ENCODE measurements at places on chromosomes 11 and 22.
A peak's percentile ranks its signal among the peaks of the same experiment; 100 is the strongest.

- no peak for DNase-seq
Observed at GRCh38 chr11:79241205-79241851, 199.5 kb downstream of the TENM4 start.

DNA sequence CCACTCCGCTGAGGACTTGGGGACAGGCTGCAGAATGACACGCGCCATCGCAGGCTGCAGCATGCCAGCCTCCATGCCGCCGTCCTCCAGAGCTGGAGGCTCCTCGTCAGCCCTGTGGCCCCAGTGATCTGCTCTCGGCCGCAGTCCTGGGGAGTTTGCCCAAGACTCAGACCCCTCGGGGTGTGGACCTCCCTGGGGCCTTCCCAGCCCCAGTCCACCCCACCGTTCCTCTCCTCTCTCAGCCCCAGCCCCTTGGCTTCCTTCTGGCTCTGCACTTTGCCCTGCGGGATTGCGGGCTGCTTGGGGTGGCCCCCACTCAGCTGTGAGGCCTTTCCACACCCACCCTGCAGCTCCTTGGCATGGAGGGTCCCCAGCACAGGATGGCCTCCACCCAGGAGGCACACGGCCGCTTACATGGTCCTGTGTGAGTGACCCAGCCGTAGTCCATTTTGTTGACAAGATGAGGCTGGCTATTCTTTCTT is 414.9 kb downstream of the TBC1D22A start:
- no peak for DNase-seq

DNA sequence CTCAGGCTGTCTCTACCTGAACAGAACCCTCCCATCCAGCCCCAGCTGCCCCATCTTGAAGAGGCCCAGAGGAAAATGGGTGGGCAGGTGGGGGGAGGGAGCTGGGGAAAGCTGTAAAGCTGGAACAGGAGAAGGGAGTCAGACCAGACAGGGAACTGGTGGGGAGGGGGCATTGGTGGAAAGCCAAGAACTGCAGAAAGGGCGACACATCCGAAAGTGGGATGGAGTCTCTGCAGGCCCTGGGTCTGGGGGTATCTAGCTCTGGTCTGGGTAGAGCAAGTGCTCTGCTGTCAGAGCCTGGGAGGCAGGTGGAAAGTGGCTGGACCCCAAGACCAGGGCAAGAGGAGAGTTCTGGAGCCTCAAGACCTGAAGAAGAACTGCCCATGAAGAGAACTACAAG is 7.7 kb downstream of the TMPRSS13 start:
- DNase-seq: no peak

DNA sequence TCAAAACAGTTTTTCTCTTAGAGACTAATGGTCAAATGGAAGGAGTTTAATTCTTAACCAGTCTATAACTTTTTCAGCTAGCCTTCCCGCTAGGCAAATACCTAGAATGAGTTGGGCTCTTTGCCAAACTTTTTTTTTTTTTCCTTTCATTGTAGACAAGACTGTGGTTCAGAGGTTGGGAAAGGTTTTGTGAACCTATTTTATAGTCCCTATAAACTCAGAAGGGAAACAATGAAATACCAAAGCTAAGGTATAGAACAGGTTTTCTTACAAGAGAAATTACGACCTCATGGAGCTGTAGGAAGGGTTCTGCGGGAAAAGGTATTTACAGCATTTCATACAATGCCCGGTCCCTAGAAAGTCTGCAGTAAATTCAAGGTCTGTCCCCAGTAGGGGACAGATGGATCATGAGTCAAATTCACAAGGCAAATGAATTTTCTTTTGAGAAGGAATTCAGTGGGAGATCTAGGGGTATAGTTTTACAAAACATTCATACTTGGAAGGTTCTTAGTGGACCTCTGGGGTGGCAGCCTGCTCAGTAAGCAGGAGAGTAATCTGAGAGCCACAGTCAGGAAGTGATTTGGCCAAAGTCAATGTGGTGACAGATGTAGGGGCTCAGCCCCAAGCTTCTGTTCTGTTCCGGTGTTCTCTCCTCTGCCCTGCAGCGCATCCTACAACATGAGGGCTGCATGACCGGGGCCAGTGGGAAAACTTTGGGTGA is 146.8 kb downstream of the DBX1 start:
- peak; percentile 69 for DNase-seq

GRCh38 chr11:57546869-57547475 is 9.6 kb downstream of the SMTNL1 start:
- no peak for DNase-seq

GRCh38 chr11:117825538-117826189 is 1.1 kb upstream of the FXYD2 start:
- no peak for DNase-seq

DNA sequence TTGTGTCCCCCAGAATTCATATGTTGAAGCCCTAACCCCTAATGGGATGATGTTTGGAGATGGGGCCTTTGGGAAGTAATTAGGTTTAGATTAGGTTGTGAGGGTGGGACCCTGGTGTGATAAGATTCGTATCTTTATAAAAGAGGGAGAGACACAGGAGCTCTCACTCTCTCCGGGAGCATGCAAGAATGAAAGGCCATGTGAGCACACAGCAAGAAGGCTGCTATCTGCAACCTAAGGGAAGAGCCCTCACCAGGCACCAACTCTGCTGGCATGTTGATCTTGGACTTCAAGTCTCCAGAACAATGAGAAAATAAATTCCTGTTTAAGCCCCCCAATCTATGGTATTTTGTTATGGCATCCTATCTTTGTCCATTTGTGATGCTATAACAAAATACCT is 97.3 kb downstream of the ELP4 start:
- no peak for DNase-seq

DNA sequence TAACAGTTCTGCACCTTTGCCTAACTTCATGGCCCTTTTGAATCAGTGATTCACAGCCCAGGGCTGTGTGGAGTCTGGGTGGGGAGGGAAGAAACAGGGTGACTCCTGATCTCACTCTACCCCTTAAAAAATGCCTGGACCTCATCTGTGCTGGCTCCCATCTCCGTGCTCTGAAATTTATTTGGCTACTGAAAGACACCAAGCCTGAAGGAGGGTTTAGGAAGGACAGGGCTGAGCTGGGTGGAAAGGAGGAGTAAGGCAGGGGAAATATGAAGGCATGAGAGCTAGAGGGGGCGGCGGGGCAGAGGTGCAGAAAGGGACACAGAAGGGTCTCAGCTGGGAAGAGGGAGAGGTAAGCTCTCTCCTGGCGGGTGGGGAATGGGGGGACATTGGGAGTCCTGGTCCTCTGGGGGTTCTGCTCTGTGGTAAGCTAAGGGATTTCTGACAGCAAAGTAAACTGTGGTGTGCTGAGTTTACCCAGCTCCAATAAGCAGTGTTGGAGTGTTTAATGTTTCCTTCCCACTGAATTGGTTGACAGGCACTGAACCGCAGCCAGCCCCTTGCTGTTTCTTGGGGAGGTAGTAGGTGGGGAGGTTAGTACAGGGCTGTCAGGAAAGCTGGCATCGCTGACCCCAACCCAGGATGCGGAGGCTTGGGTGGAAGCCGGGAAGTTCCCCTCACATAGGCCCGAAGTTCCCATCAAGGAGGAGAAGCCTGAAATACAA is 71.1 kb downstream of the RPUSD4 start:
- DNase-seq: no peak

DNA sequence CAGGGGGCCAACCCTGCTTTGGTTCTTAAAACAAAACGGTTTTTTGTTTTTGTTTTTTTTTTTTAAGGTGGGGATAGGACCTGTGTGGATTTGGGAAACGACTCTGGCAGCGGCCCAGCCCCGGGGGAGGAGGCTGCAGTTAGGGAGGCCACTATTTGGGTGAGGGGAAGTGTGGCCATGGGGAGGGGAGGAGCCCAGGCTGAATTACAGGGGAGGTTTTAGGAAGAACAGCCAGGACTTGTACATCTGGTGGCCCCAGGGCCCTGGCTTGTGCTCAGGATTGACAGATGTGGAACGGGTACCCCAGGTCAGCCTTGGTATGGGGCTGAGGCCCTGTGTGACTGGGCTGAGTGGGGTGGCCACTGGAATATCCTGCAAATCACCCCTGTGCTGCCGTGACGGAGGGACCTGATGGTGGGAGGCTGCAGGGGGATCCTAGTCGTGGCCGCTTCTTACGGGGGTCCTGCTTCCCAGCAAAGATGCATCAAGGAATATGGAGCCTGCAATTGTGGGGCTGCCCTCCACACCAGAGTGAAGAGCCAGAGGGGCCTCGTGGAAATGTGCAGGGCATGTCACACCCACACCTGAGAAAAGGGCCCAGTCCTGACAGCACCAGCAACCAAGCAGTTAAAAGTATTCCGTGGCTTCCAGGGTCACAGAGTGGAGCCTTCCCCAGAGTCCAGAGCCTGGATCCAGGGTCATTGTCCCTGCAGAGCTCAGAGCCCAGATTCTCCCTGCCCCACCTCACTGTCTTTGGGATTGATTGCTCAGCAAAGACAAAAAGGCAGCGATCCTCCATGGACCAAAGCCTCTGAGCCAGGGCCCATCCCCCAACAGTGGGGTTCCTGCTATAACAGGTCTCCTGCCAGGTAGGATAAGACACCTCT is 55.2 kb upstream of the WNT7B start:
- no peak for DNase-seq

- DNase-seq: no peak
Observed at GRCh38 chr11:78838417-78838816, 263.8 kb upstream of the NARS2 start.

- peak; percentile 62 for DNase-seq
Observed at GRCh38 chr11:65637794-65638419, at the start of gene SIPA1. TSS of gene SIPA1 (plus strand) at chr11:65638101. CDS start at chr11:65640922, 2,821 bp downstream.

DNA sequence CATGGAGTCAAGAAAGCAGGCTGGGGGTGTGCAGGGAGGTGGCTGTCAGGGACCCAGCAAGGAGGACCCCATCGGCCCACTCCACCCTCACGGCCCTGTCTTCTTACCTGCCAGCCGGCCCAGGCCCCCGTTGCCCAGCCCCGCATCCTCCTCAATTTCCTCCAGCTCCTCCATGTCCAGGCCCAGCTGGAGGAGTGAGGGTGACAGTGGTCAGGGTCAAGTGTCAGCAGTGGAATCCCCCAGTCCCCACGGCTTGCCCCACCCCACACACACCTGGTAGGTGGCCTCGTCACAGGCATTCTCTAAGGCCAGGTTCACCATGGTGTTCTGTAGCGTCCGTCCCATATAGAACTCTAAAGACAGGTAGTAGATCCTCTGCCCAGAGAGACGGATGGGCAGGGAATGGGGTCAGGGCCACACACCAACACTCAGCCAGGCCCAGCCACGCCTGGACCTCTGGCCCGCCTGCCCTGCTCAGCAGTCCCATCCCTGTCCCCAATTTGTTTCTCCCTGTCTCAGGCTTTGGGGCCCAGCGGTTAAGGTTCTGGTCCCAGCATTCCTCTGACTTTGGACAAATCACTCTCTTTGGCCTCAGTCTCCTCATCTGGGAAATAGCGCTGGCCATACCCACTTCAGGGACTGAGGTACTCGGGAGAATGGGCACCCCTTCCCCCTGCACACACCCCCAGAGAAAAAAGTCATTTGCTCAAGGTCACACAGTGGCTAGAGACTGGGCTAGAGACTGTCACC is 1.3 kb downstream of the PYGM start:
- DNase-seq: no peak

DNA sequence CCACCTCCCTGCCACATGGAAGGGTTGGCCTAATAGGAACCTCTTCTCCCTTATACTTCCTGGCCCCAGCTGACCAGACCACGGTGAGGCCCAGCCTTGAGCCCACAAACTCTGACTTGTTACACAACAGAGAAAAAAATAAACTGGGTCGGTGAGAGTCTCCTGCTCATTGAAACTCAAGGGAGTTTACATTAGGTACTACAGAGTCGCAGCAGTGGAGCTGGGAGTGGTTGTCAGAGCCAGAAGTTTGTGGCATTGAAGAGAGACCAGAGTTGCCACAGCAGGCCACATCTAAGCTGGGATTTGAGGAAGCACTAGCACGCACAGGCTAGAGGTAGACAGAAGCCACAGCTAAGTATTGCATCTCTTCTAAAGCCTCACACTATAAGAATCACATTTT is 296.2 kb downstream of the DDX10 start:
- DNase-seq: no peak

- no peak for DNase-seq
Observed at GRCh38 chr11:46668480-46669085, 31.8 kb downstream of the ARHGAP1 start.

DNA sequence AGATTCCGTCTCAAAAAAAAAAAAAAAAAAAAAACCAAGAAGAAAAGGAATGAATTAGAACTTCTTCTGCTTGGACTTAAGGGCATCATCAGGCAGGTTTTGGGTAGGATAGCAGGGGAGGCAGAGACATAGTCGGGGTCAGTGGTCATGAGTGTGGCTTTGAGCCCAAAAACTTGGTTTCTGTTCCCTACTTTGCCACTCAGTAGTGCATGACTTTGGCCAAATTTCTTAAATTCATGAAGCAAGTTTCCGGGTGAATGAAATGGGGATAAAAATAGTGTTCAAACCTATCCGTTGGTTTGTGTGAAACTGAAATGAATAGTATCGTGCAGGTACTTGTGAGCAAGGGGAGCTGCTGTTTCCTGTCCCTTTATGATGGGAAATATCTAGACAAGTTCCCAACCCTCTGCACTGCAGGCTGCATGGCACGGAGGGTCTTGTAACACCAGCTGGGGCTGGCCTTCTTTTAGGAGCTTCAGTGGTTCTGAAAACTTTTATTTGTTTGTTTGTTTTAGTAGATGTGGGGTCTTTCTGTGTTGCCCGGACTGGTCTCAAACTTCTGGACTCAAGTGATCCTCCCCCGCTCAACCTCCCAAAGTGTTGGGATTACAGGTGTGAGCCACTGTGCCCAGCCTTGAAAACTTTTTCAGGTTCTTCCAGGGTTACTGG is 18.4 kb downstream of the NEAT1 start:
- DNase-seq: peak; percentile 4

GRCh38 chr11:114297806-114298709 is 1.9 kb downstream of the NNMT start:
- DNase-seq: no peak

DNA sequence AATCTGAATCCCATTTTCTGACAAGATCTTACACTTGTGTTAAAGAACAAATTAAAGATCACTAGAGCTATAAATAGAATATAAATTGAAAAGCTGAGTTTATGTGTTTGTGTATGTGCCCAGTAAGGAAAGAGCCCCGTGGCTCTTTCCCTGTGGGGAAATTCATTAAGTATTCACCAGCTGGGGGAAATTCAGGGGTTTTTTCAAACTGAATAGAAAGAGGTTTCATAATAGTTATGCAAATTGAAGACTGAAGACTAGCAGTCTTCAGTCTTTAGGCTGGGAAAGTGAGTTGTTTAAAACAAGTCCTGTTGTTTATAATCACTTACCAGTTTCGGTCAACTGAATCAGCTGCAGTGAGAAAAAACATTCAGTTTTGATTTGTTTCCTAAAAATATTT is 11.3 kb upstream of the MS4A7 start:
- no peak for DNase-seq

DNA sequence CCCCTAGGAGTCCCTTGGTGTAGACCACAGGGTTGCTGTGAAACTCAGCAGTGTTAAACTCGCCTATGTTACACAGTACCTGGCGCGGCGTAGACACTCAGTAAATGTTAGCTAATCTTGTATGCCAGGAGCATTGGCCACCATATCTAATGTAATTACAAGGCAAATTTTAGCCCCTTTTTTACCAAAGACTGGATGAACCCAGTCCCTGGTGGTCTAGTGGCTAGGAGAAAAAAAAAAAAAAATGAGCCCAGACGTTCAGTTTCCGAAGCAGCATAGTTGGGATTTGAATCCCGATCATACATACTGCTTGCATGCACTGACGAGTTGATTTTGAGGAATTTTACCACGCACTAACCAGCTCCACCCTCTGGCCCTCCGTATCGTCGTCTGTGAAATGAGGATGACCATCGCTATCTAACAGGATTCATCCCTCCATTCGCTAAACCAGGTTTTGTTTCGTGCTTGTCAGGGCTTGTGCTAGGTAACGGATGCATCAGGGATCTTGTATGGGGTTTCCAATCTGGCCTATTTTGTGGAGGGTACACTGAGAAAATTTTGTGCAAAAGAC is 688 bp downstream of the PTS start:
- no peak for DNase-seq
